ENCODE measurements at places on chromosomes 6 and 20.

DNA sequence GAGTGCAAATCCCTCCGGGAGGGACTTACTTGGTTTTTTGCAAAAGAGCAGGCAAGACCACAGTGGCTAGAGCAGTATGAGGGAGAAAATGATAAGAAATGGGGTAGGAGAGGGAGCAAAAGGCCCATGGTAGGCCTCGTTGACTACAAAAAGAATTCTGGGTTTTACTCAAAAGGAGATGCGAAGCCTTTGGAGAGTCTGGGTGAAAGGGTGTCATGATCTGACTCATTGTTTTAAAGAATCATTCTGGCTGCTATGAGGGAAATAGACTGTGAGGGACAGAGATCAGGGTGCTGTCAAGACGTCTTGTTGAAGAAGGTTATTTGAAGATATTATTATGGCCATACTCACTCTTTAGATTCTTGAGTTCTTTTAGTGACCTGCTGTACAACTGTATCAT, 13.0 kb downstream of the TBC1D32 start:
- no peak for DNase-seq

- no peak for DNase-seq
Observed at GRCh38 chr20:22473293-22473692, 111.1 kb downstream of the FOXA2 start.

DNA sequence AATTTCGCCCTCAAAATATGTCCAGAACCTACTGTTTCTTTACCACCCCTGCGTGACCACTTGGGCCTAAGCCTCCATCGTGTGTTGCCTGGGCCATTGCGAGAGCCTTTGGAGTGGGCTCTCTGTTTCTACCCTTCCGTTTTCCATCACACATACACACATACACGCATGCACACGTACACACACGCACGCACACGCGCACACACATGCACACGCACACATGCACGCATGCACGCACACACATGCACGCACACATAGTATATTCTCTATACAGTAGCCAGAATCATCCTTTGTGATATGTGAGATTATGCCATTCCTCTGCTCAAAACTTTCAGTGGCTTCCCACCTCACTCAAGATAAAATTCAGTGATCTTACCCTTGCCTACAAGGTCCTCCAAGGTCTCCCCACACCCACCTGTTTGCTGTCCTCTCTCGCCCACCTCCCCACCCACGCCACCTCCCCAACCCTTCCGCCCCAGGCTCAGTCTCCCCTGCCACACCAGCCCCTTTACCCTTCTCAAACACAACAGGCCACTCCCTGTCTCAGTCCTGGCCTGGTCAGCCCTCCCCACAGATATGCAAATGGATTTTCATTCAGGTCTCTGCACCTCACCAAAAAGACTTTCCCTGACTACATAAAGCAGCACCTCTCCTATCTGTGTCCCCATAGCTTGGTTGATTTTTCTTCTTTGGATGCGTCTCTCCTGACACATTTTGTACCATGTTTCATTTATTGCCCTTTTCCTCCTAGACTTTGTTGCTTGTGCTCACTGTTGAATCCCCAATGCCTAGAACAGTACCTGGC, 559.6 kb downstream of the CD83 start:
- DNase-seq: no peak

GRCh38 chr20:19473216-19473921, 260.9 kb downstream of the SLC24A3 start:
- DNase-seq: no peak
